Activated naive CD4-positive, alpha-beta T cell (primary cell): ENCODE measurements at places on chromosomes 6 and 20.

- no peak for DNase-seq
These were observed 199.7 kb downstream of the SAMD5 start for GRCh38 chr6:147708170-147708569.

DNA sequence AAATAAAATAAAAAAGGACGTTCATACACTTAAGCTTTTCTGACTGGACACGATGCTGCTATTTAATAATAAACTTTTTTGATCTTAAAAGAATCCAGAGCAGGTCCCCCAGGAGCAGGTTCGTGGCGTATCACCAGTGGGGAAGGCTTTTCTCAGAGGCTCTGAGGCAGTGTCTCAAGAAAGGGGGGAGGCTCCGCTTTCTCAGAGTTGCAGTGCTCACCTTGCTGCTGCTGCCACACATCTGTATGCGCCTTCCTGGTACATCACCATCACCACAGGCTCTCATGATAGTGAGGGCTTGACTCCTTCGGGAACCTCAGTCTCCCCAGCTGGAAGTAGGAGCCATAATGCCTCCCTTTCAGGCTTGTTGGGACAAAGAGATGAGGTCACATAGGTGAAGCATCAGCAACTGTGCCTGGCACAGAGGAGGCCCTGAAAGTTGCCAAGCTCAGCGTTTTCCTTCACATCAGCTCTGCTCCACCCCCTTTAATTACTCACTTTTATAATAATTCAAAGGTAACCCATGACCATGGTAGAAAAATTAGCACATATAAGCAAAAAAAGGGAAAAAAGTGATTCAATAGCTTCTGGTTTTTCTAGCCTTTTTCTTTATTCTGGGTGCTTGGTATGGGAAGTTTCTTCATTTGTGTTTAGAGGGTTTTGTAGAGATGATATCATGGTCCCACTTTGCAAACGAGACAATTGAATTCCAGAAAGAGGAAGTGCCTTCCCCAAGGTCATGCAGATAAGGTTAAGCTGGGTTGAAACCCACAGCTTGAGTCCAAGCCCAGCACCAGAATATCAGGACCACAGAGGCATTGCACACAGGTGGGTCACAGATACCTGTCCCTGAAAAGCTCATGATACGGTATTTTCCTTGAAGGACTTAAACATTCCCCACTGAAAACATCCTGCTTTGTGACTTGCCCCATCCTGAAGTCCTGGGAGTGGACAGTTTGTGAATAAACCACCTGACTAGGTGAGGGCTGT is 24.5 kb downstream of the SRSF3 start:
- no peak for DNase-seq

GRCh38 chr6:16894301-16894700 is 133.0 kb upstream of the ATXN1 start:
- DNase-seq, result no peak

GRCh38 chr20:46246559-46246958 is 61.7 kb downstream of the CDH22 start:
- DNase-seq, result no peak

- no peak for DNase-seq
These were observed 190.0 kb downstream of the UNC5CL start for GRCh38 chr6:40848868-40849514.

DNA sequence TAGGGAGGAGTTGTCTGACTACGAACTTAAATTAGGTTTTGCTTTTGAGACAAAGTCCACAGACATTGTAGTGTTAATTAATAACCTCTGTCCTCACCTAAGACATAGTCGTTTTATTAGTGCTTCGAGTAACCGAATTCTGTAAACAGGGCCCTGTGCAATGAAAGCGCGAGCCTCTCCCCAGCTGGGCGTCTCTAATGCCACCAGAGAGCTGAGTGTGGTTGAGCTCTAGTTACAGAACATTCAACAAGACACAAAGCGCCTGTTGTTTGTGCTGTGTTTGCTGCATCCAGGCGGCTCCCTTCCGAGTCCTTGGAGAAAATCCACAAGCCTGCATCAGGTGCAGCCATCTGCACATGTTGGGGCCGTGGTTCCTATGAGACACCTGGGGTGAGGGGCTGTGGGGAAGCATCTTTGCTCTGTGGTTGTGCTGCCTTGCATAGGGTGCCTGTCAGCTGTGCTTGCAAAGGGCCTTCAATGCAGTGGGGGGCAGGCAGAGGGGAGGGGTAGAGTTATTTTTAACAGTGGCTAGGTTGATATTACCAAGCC is 63.9 kb downstream of the CD164 start:
- no peak for DNase-seq

DNA sequence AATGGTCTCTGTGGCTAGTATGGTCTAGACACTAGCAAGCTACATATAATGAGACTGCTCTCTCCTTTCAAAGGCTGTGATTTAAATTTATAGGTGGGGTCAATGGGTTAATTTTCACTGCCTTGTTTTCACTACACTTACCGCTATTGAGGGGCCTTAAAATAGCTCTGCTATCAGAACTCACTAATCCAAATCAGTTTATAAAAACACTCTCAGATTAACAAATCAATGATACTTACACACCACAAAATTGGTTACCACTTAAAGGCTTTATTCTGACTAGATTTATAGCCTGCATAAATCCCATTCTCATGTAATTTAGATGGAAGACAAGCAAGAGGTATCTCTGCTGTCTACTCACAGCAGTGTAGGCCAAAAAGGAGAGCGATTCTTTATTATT is 313.0 kb upstream of the AGPAT4 start:
- DNase-seq, result no peak

- no peak for DNase-seq
These were observed 373.5 kb downstream of the TBC1D32 start for GRCh38 chr6:120960761-120961160.

- no peak for DNase-seq
These were observed 550.7 kb downstream of the PKHD1 start for GRCh38 chr6:51536728-51537127.

DNA sequence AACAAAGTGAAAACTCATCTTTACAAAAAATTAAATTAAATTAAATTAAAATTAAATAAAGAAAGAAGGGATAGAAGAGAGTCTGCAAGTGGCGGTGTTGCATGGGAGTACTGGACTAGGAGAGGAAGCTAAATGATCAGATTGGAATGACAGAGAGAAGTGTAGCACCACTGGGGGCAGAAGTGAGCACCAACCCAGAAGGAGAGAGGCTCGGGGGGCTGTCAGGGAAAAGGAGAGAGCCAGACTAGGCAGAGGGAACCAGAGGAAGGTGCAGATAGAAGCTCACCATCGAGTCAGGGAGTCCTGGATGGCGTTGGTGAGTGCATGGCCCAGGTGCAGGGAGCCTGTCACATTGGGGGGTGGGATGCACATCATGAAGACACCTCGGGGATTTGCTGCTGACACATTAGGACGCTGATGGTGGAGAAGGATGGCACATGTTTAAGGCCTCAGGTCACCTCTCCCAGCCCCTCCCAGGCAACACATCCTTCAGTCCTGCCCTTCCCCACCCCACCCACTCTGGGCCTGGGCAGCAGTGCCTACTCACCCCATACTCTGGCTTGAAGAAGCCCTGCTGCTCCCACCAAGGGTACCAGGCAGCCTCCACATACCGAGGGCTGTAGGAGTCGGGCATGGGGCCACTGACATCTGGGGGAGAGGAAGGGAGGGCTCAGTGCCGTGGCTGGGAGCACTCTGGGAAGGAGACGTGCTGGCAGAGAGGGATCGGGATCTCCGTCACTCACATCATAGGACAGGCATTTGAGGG is 4.0 kb downstream of the VARS1 start:
- DNase-seq, result no peak

DNA sequence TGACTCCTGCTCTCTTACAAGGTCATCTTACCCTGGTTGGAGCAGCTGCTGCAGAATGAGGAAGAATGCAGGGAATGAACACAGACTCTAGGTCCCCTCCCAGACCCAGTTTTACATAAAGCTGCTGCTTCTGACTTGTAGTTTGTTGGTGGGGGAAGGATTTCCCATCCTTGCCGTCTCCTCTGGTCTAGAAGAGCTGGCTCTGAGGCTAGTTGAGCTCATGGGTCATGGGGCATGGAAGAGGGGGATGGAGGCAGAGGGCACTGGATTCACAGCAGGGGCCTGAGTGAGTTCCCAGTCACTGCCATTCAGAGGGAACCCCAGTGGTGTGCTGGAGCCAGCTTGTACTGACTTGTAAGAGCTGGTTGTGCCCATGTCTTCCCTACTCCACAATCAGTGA is 9.2 kb upstream of the GUCA1A start:
- DNase-seq, result no peak

DNA sequence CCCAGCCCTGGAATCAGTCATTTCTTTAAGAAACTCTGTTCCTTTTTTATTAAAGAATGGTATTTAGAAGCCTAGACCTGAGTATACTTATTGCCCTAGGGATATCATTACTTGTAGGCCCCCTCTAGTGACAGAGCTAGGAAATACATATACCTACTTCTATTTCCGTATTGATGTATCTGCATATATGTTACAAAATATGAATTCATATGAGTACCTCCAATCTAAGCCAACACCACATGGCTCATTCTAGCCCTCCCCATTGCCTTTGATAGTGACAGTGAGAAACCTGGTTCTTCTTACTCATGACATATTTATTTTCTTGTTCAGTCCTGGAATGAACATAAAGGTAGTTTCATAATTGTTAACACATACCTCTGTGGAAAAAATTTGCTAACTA is 137.2 kb downstream of the FARS2 start:
- DNase-seq, result no peak

DNA sequence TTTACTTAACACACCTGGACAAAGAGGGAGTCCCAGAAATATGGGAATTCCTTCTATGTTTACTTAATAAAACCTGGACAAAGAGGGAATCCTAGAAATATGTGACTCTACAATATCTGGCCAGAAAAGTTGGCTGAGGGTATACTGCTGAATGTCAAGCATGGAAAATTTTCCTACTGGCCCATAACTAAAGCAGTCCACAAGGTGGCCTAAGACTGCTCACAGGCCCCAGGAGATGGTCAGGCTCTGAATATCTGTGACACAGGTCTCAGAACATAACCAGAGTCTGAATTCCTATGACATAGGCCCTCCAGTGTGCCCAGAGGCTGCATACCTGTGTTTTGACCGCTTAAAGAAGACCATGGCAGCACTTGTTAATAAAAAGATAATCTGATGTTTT is 578.2 kb upstream of the NRSN1 start:
- no peak for DNase-seq

- no peak for DNase-seq
These were observed 119.1 kb upstream of the SLC2A12 start for GRCh38 chr6:134171517-134171916.

- no peak for DNase-seq
These were observed 4.4 kb upstream of the RUNX2 start for GRCh38 chr6:45323656-45324224.

DNA sequence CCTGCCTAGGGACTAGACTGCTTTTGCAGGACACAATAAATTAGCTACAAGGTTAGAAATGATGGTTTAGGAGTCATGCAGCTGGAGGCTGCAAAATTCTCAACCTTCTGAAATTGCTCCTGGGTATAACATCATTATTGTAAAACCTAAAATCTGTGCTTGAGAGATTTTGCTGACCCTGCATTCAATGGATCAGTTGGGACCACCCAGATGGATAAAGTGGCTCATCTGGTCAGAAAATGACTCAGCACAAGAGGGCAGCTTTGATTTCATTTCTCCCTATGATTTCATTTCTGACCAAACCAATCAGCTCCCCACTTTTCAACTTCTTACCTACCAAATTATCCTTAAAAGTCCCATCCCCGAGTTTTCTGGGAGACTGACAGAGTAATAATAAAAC is 367.3 kb upstream of the AGPAT4 start:
- no peak for DNase-seq

GRCh38 chr20:35742741-35743523 is 872 bp upstream of the RBM39 start:
- DNase-seq, result no peak

DNA sequence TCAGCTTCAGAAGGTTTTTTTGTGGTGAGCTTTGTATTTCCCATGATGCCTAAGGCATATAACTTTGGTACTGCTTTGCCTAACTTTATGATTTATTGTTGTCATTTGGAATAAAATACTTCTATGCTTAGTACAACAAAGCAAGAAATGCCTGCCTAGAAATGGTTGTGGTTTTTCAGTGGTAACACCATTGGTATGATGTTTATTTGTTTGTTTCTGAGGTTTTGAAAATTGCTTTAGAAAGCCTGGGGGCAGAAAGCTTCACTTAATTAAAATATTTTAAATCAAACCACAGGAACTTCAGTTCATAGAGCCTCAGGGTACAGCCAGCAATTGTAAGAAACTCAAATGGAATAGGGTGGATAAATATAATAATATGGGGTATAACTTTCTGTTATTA is 351.2 kb upstream of the MAP3K7 start:
- no peak for DNase-seq

GRCh38 chr6:76814496-76815458 is 648.5 kb downstream of the HTR1B start:
- no peak for DNase-seq

DNA sequence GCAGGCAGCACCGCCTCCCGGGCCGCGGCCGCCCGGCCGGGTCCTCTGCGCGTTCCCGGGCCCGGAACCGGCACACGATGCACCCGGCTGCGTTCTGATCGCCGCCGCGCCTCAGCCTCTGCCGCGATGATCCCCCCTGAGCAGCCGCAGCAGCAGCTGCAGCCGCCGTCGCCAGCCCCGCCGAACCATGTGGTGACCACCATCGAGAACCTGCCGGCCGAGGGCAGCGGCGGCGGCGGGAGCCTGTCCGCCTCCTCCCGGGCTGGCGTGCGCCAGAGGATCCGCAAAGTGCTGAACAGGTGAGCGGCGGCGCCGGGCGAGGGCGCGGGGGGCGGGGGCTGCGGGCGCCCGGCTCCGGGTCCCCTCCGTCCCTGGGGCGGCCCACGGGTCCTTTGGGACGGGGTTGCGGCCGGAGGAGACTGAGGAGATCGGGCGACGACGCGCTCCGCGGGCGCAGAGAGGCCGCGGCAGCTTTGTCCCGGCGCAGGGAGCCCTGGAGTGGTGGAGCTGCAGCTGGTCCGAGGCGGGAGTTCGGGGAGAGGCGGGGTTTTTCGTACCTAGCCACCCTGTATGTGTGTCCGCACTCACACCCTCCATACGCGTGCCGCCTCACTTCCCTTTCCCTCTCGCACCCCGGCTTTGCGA is 659 bp downstream of the SLC35F1 start:
- DNase-seq, result no peak
